ENCODE measurements at places on chromosomes 3 and 15.

DNA sequence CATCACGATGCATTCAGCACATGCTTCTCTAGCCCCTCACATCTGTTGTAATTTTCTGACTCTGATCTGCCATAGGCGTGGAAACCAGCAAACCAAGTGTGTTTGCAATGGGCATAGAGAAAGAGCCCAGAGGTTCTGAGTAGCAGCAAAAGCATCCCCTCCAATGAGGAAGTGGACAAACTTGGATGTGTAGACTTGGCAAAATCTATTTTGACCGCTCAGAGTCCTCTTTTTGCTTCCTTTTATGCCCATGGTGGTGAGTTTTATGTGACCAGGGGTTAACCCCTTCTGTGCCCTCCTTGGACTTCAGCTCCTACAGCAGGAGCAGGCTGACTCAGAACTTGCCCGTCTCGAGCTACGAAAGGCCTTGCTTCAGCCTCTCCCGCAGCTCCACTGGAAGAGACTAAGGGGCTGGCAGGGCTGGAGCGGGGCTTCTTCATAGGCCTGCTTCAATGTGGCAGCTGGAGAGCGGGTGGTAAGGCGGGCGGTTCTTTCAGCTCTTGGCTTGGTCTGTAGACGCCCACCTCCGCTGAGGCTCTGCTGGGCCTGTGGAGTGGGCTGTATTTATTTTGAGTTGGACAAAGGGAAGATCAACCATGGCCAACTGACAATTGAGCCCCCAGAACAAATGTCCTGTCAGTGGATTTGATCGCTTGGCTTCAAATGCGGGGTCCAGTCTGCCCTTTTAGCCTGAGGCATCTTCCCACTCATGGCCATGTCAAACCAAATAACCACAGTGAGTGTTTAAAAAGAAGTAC lies 6.5 kb upstream of the ETV5 start:
- DNase-seq = no peak

DNA sequence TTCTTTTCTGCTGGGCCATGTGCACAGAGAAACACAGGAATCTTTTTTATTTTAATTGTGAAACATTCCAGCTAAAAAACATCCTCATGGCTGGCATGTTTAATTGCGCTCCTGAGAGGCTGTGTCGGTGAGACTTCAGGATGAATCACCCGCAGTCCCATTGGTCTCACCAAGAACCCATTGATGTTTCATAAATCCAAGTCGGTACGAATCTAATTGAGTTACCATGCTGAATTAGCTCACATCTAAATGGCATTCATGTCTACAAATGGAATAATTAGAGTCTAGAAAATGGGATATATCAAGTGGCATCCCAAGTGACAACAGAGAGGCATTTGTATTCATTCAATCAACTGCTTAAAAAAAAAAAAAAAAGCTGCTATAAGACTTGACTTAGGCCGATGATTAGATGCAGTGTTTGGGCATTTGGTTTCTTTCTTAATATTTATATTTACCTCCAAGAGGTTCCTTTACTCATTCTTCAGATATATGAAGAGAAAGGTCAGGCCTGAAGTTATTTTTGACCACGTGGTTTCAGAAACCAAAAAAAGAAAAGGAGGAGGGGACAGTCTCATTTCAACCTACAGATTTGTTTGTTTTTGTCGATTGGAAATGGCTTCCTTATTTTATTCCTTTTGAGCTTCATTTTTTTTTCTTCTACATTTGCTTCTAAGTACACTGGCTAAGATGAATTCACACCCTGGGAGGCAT lies 79.1 kb upstream of the FOXB1 start:
- no peak for DNase-seq

DNA sequence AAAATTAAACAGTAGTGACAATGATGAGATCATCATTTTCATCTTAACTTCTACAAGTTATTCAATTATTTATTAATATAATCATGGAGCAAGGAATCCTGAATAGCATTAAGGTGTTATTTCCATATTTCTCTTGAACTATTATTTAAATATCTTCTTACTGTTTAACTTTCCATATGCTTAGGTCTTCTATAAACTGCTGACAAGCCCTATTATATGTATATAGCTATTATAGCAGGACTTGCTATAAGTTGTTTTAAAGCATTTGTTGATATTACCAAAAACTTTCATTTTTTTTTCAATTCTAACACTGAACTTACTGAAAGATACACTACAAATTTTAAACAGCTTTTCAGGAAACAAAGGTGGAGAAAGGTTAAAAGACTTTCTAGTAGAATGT lies 76.7 kb downstream of the PLD1 start:
- no peak for DNase-seq

- DNase-seq = no peak
Measured at GRCh38 chr3:882533-882932, 210.3 kb upstream of the CNTN6 start.

- no peak for DNase-seq
Measured at GRCh38 chr3:123817413-123817812, 66.7 kb downstream of the MYLK start.

All from BE2C (cell line).